HuH-7.5 (cell line): ENCODE measurements at places on chromosomes 5 and 9.
A peak's percentile ranks its signal among the peaks of the same experiment; 100 is the strongest.

DNA sequence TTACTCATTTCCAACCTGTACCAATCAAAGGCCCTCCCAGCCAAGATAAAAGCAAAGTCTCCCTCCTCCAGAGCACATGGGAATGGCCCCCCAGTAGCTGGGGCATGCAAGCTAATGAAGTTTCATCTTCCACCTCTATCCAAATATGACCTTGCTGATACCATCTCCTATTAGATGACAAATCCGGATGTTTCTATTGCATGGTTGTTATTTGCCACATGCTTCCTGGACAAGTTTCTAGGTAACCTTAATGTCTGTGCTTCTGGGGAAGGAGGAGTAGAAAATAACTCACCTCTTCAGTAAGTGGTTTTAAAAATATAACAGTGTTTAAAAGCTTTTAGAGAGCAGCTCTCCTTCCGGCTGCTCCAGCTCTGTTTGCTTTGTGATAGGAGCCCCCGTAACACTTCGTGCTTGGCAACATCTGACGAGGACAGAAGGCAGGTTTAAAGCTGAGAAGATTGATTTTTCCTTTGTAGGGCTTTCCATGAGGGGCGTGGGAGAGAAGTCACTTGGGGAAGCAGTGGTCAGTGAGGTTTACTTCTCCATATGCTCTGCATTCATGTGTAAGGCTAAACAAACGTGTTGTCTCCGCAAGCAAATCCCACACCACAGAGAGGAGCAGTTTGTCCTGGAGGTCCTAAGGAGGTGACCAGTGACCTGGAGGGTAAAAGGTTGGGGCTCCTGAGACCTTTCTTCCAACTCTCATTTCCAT, 40.3 kb upstream of the GLRX start:
- DNase-seq: no peak

GRCh38 chr5:59496524-59497134, 396.9 kb downstream of the PDE4D start:
- DNase-seq: peak; percentile 5

DNA sequence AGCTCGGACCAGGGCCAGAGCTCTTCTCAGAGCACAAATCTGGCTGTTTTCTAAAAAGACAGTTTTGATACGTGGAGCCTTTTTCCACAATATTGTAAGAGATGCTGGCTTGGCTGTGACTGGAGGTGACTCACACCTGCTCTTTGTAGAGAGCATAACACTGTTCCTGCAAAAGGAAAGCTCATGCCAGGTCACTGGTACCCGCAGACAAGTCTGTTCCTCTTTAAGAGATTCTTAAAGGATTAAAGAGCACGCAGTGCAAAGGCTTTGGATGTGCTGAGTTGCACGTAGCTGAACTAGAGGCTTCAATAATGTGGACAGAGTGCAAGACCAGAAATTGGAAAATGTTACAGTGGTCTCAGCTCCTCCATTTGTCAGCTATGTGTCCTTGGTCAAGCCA, 19.0 kb downstream of the ACTL7B start:
- DNase-seq: no peak

DNA sequence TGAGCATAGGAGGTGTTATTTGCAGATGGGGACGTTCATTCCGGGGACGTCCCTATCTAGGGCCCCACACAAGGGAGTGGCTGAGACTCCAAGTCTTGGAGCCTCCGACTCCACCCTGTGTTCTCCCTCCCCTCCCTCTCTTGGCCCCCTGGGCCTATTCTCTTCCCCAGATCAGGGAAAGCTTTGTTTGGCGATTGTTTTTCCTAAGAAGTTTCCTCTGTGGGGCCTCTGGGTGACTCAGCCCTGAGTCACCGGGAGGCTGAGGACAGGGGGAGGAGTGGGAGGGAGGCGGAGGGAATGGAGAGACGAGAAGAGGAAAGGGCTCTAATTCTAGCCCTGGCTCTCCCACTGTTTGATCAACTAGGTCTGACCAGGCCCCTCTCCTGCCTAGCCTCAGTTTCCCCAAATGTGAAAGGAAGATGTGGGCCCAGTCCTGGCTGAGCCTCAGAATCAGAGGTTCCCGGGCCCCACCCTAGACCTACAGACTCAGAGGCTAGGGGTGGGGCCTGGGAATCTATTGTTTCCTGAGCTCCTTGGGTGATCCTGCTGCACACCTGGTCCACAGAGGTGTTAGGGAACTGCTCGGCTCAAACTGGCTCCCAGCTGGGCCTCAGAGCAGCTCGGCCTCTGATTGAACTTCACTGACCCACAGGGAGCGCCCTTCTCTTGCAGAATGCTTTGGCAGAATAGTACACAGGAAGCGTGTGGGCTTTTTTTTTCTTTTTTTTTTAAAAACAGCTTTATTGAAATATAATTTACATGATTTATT, 19.2 kb downstream of the GSN start:
- peak; percentile 72 for DNase-seq

GRCh38 chr9:37575001-37575400, 1.2 kb downstream of the FBXO10 start:
- no peak for DNase-seq

- DNase-seq: no peak
These were observed 51.0 kb downstream of the KIF4B start for GRCh38 chr5:155064580-155064979.
